Kidney (tissue), 22 donors: ENCODE measurements at places on chromosomes 12 and 14. TPM values are rescaled to one million over a fixed set of nuclear protein-coding genes. Genes with fewer than 3 reads are reported as not detected.

DNA sequence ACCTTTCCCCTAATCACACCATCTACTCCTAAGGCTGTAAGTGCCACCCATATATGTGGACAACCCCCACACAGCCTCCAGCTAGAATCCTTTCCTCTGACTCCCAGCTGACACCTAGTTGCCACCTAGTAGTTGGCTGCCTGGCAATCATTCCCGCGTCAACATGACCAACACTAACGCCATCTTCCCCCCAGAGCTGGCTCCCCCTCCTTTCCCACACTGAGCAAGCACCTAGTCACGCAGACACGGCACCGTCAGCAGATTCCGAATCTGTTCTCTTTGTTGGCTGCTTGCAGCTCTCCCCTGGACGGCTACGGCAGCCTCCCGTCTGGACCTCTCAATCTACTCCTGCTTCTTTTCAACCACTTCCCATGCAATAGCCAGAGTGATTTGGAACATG lies 27.7 kb downstream of the UBR7 start:
- no peak for DNase-seq

DNA sequence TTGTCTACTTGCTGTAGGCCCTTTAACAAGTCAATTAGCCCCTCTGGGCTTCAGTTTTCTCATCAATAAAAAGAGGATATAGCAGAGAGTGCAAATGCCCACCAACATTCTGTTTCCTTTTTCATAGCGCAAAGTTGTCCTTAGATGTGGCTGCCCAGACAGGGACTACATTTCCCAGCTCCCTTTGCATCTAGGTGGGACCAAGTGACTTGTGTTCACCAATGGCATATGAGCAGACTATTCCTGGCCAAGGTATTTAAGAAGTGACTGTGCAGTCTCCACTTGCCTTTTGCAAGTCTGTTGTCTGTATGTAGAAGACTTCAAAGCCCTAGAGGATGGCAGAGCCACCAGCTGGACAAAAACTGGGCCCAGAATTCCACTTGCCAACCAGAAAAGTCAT lies 59.7 kb downstream of the DAO start:
- DNase-seq = no peak

Gene NYNRIN
- total RNA-seq = 12.1 TPM

- no peak for DNase-seq
Measured at GRCh38 chr12:82635263-82635662, 51.4 kb upstream of the TMTC2 start.

DNA sequence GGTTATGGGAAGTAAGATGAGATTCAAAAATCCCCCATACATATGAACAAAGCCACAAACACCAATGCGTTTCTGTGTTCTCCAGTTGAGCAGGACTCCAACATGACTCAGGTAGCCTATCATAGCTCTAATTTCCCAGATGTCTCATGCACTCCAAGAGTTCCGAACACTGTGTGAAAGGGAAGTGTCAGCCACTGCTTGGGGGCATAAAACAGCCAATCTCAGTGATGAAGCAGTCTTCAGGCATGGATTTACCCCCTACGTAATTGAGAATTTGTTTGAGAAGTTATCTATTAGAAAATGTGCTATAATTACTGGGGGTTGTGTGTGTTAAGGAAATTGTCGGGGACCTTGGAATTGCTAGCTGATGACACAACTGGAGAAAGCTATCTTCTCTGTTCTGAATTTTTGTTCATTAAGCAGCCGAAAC lies 153.9 kb upstream of the AVPR1A start:
- DNase-seq = no peak

DNA sequence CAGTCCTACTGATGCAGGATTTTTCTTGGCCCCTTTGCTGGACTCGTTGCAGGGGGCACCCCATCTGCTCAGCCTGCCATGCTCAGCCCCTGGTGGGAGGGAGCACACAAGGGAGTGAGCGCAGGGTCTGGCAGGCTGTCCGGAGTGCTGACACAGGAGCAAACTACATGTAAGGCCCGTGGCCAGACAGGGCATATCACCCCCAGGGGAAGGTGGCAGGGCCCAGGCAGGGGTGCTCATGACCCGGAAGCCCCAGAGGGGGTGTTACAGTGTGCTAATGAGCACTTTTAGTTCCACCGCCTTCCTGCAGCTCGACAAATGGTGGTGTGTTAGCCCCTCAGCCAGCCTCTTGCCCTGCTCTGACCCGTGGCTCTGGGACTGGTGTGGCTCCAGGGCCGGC lies 645.6 kb upstream of the TMEM132C start:
- DNase-seq = peak; percentile 63

Gene DYNC1H1
- 390 TPM for total RNA-seq

DNA sequence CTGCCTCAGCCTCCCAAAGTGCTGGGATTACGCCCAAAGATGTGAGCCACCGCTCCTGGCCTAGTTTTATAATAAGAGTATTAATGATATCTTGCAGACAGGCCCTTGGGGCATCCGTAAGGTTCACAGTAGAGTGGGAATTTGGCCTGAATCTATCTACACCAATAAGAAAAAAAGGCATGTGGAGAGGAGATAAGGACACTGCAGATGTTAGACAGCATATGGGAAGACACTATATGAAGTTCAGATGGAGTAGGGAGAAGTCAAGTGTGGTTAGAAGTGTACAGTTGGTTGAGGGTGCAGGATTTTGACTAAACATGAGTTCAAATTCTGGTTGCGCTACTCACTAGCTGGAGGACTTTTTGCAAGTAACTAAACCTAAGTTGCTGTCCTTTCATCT lies 8.5 kb upstream of the TTC8 start:
- DNase-seq = no peak

Gene CD69
- 25.0 TPM for total RNA-seq

DNA sequence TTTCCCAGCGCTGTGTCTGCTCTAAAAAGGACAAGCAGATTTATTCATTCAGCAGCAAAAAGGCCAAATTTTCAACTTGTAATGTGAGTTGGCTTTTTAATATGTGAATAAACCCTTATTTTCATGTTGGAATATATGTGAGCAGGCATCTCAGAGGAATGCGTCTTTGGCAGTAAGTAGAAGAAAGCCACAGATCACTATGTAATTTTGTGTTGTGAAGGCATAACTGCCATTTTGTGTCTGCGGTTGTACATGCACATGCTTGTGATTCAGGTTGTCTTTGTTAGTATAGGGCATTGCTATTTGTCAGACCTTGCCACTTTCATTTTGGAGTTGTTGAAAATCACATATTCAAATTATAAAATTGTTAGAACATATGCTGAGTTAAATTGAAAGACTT lies 398.8 kb upstream of the RGS6 start:
- no peak for DNase-seq

Gene ZCRB1
- 45.6 TPM for total RNA-seq

Gene PLEKHD1
- 0.25 TPM for total RNA-seq

Gene PRR4
- total RNA-seq = 1.8 TPM
